SK-MEL-5 (cell line): ENCODE measurements at places on chromosomes 5 and 9.

- DNase-seq: no peak
Measured at GRCh38 chr9:114612272-114612923, 1.3 kb downstream of the TMEM268 start.

- DNase-seq: no peak
Measured at GRCh38 chr9:36543916-36544315, 28.8 kb upstream of the MELK start.

GRCh38 chr9:75184471-75184870 lies 96.2 kb downstream of the OSTF1 start:
- DNase-seq: no peak

GRCh38 chr5:178788381-178789085 lies 58.1 kb upstream of the ZNF354A start:
- DNase-seq: no peak
